ENCODE measurements at places on chromosomes 1 and 21.

GRCh38 chr1:22637907-22638445 is 1.5 kb downstream of the C1QA start:
- DNase-seq: no peak

DNA sequence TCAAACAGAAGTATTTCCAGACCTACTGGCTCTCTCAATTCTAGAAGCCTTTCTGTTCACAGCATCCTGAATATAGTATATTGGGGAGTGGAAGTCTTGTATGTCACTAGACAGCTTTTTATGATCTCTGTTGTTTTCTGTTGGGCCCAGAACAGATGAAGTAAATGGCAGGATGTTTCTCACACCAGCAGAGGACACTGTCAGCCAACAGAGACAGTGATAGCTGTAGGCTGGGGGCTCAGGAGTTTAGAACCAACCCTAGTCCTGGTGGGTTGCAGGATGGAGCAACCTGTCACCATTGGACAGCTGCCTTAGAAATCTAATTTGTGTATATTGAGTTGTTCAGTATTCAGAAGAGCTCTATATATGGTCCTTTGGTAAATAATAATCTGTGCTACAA is 16.9 kb downstream of the AGO1 start:
- no peak for DNase-seq

DNA sequence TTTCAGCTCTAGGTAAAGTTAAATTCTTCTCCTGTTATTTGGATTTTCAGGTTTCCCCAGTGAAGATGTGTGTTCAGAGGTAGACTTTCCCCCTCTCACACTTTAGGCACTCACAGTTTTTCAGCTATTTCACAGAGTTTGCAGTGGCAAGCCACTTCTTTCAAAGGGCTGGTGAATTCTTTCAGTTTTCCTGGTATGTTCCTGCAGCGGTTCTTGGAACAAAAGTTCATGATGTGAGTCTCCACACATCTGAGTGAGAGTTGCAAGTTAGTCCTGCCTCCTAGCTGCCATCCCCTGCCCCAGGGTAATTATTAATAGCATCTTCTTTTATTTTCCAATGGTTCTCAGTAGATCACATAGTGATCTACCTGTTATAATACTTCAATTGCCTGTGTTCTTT is 27.3 kb upstream of the CD84 start:
- no peak for DNase-seq

DNA sequence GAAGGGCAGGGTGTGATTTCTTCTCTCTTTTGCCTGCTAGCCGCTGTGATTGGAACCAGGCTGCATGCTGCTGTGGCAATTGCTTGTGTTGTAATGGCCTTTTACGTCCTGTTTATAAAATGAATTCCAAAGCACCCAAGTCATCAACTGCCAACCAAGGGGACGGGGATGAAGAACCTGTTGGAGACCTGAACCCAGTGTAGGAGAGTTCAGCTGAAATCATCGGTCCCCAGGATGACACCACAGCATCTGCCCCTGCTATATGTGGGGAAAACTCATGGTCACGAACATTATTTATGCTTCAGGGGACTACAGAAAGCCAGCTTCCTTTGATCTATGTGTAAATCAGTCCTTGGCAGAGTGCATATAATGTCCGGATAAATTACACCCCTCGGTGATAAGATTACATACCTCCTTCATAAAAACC is 3.8 kb downstream of the TMEM167B start:
- DNase-seq: no peak

- no peak for DNase-seq
These were observed 36.2 kb upstream of the ZNF362 start for GRCh38 chr1:33219886-33220661.

GRCh38 chr1:67465375-67465774 is 35.2 kb upstream of the SERBP1 start:
- DNase-seq: no peak
